ENCODE measurements at places on chromosomes 11 and 22.

DNA sequence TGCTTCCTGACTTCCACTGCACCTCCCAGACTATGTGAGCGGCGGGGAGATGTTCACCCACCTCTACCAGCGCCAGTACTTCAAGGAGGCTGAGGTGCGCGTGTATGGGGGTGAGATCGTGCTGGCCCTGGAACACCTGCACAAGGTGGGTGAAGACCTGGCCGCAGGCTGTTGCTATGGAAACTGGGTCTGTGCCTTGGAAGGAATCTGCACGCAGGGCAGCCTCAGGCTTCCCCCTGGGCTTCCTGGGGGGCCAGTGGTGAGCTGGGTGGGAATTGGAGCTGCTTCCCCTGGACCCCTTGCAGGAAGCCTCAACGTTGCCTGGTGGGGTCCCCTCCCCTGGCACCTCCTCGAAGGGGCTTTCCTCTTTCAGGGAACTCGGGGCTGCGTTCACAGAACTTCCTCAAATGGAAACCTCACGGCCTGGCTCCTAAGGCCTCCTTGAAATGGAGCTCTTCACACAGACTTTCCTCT, 1.5 kb downstream of the RPS6KA4 start:
- DNase-seq = no peak

DNA sequence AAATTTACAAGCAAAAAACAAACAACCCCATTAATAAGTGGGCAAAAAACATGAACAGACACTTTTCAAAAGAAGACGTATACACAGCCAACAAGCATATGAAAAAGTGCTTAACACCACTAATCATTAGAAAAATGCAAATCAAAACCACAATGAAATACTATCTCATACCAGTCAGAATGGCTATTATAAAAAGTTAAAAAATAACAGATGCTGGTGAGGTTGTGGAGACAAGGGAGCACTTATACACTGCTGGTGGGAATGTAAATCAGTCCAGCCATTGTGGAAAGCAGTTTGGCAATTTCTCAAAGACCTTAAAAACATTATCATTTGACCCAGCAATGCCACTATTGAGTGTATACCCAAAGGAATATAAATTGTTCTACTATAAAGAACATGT, 72.3 kb downstream of the BBOX1 start:
- no peak for DNase-seq

DNA sequence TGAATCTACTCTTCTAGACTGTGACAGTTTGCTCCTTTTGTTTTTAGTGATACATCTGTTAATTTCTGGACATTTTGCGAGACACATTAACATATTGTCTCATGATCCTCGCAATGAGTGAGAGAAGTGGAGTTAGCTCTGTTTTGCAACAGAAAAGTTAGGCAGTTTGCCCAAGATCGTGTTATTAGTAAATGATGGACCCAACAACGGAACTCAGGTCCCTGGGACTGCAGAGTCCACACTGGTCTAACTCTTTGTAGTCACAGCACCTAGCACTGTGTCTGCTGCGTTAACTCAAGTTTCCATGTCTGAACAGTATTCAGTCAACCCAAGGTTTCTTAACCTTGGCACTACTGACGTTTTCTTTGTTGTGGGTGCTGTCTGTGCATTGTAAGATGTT, 3.2 kb downstream of the DEPDC7 start:
- no peak for DNase-seq

DNA sequence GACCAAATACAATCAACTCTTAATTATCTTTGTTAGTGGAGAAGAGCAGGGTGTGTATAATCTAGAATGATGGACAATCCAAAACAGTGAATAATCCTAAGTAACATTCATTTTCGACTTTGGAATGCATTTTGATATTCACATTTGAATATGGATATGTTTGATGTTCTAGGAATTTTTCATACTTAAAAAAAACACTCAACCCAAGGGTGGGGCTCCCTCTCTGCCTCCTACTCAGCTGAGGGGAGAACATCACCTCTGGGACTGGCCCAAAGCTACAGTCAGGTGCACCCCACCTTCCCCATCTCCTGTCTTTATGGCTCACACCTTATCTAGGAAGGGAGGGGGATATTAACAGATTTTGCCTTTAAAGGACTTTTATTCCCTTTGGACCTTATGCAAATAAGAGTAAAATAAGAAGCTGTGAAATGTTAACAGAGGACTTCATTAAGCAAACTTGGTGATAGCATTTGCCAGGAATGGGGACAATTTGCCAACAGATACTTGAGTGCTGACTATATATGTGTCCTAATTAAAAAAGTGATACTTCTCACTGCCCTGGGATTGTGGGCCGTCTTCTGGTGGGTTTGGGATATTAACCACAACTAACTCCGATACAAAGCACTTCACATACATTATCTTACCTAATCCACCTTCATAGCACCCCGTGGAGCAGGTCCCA, 187.0 kb downstream of the ST3GAL4 start:
- DNase-seq = no peak

DNA sequence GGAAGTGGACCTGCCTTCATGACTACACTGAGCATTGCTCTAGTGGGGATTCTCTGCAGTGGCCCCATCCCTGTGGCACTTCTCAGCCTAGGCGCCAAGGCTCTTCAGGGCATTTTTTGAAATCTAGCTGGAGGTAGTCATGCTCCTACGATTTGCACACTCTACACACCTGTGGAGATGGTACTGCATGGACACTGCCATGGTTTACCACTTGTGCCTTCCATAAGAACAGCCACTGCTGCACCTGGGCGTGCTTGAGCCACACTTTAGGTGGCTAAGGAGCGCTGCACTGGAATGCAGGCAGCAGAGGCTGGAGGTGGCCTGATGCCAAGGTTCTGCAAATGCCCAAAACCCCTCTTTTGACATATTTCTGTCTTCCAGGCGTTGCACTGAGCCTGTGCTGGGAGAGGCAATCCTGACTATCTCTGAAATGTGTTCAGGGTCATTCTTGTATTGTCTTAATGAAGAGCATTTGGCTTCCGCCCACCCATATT, 24.3 kb downstream of the IZUMO1R start:
- DNase-seq = no peak

DNA sequence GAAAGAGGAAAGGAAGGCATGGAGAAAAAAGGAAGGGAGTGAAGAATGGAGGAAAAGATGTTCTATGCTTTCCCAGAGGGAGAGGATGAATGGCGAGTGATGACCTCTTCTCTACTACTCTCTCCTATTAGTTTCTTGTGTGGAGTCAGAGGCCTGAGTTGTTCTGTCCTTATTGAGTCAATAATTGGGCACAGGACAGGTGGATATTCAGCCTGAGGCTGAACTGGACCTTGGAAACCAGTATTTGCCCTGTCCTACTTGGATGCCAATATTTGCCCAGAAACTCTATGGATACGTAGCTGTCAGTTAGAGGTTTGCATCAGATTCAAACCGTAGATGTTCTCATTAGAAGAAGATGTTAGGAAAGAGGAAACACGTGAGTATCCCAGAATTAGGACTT, 17.6 kb upstream of the SWAP70 start:
- no peak for DNase-seq

- no peak for DNase-seq
Measured at GRCh38 chr11:58992489-58992888, 53.2 kb downstream of the GLYATL1 start.

- no peak for DNase-seq
Measured at GRCh38 chr11:120883404-120884080, 140.4 kb upstream of the TBCEL start.

DNA sequence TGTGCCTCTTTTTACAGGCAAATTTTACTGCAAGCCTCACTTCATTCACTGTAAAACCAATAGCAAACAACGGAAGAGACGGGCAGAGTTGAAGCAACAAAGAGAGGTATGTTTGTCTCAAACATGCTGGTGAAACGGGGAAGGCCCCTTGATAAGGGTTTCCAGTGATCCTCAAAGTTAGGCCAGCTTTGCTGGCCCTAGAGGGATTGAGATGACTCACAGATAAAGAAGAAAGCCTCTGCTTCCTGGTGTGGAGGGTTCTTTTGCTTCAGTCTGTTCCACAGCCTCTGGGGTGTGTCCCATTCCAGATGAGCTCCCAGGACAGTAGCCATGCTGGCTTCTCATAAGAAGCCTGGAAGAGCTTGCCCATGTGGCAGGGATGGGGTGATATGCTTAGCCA, 118.9 kb upstream of the PARVA start:
- no peak for DNase-seq

All from esophagus squamous epithelium (tissue), 5 donors.